GM23248 (cell line): ENCODE measurements at places on chromosomes 3 and 15.
A peak's percentile ranks its signal among the peaks of the same experiment; 100 is the strongest.

DNA sequence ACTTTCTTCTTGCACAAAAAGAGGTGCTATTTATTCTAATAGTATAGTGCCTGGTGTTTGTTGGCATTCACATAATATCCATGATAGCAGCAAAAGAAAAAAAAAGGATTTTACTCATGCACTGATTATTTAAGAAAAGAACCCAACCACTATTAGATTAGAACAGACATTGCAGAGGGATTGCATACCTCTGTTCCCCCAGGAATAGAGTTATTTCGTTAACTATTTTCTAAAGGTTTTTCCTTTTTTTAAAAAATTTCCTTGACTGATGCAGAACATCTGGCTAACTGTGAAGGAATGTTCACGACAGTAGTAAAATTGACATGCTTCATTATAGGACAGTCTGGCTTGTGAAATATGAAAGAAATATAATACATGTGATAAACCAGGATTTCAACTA, 136.6 kb upstream of the PTX3 start:
- no peaks in the 10 kb centered on the region for H3K27me3 ChIP-seq
- no peaks in the 10 kb centered on the region for H3K36me3 ChIP-seq
- H3K4me3 ChIP-seq: no peak overlapping the region
- H3K4me1 ChIP-seq: peaks cover 17% of the 10 kb centered on the region

DNA sequence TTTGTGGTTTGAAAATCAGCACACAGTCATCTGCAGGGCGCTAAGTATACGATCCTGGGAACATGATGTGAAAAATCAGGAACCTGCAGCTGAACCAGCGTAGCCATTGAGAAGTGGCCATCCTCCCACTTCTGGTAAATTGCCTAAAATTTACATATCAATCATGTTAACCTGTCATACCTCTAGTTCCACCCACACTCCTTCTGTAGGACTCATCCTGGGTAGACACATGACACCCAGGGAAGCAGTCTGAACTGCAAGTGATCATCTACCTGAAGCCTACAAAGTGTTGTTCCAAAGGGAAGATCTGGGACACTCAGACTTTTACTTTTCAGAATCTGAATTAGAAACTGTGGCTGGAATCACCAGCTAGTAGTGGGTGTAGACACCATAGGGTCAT, 5.5 kb upstream of the PSMD6 start:
- H3K4me1 ChIP-seq: peaks cover 14% of the 10 kb centered on the region
- H3K36me3 ChIP-seq: no peaks in the 10 kb centered on the region
- no peak for DNase-seq
- H3K27me3 ChIP-seq: no peaks in the 10 kb centered on the region

GRCh38 chr3:32606960-32607359, 36.3 kb upstream of the DYNC1LI1 start:
- H3K27ac ChIP-seq: no peak overlapping the region
- no peaks in the 10 kb centered on the region; the same call in 1 of the 2 replicates for H3K27me3 ChIP-seq
- no peak for DNase-seq

- no peak for DNase-seq
- H3K27ac ChIP-seq: no peak overlapping the region
- no peak overlapping the region for H3K4me3 ChIP-seq
- H3K27me3 ChIP-seq: no peaks in the 10 kb centered on the region
- H3K36me3 ChIP-seq: no peaks in the 10 kb centered on the region
These were observed 59.9 kb downstream of the LIPC start for GRCh38 chr15:58491499-58492202.

GRCh38 chr3:4782095-4782494, 197.1 kb upstream of the BHLHE40 start:
- H3K4me1 ChIP-seq: no peaks in the 10 kb centered on the region
- no peaks in the 10 kb centered on the region for H3K27me3 ChIP-seq
- H3K36me3 ChIP-seq: no peaks in the 10 kb centered on the region
- no peak for DNase-seq

GRCh38 chr3:141881702-141882101, 5.3 kb downstream of the ATP1B3 start:
- H3K36me3 ChIP-seq: no peaks in the 10 kb centered on the region
- H3K4me1 ChIP-seq: peaks cover 14% of the 10 kb centered on the region; the same call in 1 of the 2 replicates
- DNase-seq: no peak
- H3K27me3 ChIP-seq: no peaks in the 10 kb centered on the region
- H3K4me3 ChIP-seq: no peak overlapping the region

DNA sequence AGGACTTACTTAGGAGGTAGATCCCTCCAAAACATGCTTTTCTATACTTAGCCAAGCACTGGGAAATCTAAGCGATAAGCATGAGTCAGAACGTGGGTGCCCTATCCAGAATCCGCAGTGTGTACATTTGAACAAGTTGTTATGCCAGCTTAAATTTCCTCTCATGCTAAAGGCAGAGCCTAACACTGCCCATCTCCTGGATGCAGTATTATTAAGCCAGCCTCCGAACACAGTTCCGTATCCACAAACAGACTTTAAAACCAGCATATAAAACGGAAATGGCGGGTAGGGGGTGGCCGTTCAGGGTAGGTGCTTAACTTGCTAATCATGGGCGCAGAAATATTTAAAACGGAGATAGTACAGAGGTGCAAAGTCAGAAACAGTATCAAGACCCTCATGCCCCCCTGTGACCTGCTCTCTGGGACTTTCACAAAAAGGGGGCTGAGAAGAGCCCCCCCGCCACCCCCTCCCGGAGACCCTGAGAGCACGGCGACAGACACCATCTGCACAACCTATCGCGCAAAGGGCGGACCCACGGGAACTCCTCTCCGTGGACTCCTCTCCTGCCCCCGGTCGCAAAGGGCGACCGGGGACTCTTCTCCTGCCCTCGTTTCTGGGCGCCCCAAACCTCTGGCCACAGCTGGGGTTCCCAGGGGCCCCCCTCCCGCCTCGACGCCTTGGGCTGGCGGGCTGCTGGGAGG, 889 bp upstream of the LRRIQ4 start:
- H3K27me3 ChIP-seq: no peaks in the 10 kb centered on the region
- H3K27ac ChIP-seq: peak overlapping the region; percentile 89
- peaks cover 5% of the 10 kb centered on the region; the same call in 1 of the 2 replicates for H3K4me1 ChIP-seq
- no peaks in the 10 kb centered on the region for H3K36me3 ChIP-seq
- peak overlapping the region; percentile 73 for H3K4me3 ChIP-seq

- no peak overlapping the region for H3K27ac ChIP-seq
- no peaks in the 10 kb centered on the region for H3K36me3 ChIP-seq
- no peaks in the 10 kb centered on the region for H3K4me1 ChIP-seq
- H3K27me3 ChIP-seq: no peaks in the 10 kb centered on the region
- no peak overlapping the region for H3K4me3 ChIP-seq
These were observed 70.6 kb downstream of the LRRC49 start for GRCh38 chr15:70963199-70963598.

DNA sequence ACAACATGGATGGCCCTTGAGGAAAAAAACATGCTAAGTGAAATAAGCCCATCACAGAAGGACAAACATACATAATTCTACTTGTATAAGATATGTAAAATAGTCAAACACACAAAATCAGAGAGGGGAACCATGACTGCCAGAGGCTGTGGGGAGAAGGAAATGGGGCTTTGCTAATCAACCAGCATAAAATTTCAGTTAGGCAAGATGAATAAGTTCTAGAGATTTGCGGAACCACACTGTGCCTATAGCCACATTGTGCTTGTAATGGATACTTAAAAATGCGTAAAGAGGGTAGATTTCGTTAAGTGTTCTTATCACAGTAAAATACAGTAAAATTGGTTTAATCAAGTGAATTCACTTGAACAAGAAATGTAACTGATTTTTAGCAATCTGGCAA, 33.7 kb upstream of the SPTBN5 start:
- no peak overlapping the region for H3K4me3 ChIP-seq
- H3K4me1 ChIP-seq: peaks cover 30% of the 10 kb centered on the region
- H3K27ac ChIP-seq: no peak overlapping the region
- H3K27me3 ChIP-seq: no peaks in the 10 kb centered on the region
- DNase-seq: no peak
- H3K36me3 ChIP-seq: 0 out of 2 replicates have a peak, but pooled peaks cover 3% of the 10 kb centered on the region

DNA sequence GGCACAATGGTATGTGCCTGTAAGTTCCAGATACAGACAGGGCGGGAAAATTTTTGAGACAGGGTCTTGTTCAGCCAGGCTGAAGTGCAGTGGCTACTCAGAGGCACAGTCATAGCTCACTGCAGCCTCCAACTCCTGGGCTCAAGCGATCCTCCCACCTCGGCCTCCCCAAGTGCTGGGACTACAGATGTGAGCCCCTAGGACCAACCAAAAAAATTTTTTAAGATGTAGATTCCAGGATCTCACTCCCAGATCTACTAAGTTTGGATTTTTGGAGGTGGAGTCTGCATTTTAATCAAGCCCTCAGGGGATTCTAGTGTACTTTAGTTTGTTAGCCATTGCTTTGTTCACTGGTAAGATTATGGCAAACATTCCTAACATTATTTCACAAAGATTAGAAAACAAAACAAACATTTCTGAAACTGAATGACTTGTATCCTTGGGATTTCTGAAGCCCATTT, 2.7 kb downstream of the LIPH start:
- DNase-seq: peak; percentile 31
- H3K36me3 ChIP-seq: no peaks in the 10 kb centered on the region
- H3K4me1 ChIP-seq: peaks cover 22% of the 10 kb centered on the region
- H3K4me3 ChIP-seq: no peak overlapping the region
- H3K27me3 ChIP-seq: no peaks in the 10 kb centered on the region
- H3K27ac ChIP-seq: peak overlapping the region; percentile 42

DNA sequence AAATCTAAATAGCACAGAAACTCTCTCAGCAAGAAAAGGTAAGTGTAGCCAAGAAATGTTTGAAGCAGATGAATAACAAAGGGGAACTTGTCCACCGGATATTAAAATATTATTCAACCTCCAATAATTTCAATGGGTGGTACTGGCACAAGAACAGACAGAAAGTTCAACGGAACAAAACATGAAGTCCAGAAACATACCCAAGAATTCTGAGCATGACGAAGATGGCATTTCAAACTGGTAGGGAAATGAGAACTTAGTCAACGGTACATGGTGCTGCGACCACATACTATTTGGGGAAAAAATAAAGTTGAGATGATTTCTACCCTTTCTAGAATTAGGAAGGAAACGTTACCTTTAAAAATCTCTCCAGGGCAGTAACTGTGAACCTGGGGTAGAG, 5.5 kb downstream of the CHSY1 start:
- no peak overlapping the region for H3K4me3 ChIP-seq
- H3K27ac ChIP-seq: no peak overlapping the region
- no peaks in the 10 kb centered on the region for H3K36me3 ChIP-seq

DNA sequence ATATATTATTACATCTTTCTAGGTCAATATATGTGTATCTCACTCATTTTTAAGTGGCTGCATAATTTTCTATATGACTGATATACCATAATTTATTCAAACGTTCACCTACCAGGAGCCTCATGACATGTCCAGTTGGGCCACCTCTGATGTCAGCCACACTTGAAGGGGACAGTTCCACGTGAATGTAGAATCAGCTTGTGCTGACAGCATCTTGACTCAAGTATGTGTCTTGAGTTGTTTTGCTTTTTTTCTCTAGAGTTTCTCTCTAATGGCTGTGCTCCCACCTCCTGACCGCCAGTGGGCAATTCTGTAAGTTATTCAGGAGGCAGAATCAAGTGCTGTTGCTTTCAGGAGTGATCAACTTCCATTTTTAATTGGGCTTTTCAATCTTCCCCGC, 237.9 kb downstream of the NFKBIZ start:
- H3K4me1 ChIP-seq: peaks cover 28% of the 10 kb centered on the region
- H3K27me3 ChIP-seq: no peaks in the 10 kb centered on the region
- DNase-seq: no peak

DNA sequence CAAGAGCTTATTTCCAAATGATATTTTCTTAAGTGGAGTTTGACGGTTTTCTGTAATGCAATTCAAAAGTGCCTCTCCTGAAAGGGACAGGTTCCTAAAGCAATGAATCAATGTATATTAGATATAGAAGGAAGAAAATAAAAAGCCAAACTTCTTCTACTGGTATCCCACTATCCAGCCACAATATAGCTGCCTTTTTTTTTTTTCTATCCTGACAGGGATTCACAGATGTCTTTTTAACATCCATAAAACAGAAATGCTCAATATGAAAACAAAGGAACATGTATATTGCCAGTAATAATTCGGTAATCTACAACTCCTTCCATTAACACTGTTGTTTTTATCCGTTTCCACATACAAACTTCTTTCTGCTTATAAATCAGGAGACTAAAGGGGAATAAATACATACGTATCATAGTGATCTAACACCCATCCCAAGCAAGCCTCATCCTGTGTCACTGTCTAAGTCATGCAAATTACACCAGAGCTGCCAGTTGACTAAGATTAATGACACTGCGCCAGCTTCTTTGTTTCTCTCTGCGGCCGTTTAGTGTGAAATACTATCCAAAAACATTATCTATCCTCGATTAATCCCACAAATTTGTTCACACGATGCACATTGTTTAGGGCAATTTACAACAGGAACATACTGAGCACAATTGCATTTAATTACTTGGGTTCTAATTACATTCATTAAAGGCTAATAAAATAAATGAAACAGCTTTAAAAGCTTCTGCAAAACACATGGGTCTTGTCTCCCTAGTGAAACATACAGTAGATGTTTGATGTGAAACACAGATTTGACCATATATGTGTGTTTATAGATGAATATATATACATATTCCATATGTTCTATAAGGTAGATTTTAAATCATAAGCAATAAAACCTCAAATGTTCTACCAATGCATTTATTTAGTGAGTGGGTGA, 51.9 kb upstream of the CDIN1 start:
- no peaks in the 10 kb centered on the region for H3K36me3 ChIP-seq
- H3K27me3 ChIP-seq: no peaks in the 10 kb centered on the region
- no peak overlapping the region for H3K4me3 ChIP-seq

GRCh38 chr3:151377768-151378385, 6.7 kb downstream of the P2RY12 start:
- H3K27ac ChIP-seq: no peak overlapping the region
- peaks cover 10% of the 10 kb centered on the region for H3K4me1 ChIP-seq
- DNase-seq: no peak
- no peaks in the 10 kb centered on the region for H3K36me3 ChIP-seq

DNA sequence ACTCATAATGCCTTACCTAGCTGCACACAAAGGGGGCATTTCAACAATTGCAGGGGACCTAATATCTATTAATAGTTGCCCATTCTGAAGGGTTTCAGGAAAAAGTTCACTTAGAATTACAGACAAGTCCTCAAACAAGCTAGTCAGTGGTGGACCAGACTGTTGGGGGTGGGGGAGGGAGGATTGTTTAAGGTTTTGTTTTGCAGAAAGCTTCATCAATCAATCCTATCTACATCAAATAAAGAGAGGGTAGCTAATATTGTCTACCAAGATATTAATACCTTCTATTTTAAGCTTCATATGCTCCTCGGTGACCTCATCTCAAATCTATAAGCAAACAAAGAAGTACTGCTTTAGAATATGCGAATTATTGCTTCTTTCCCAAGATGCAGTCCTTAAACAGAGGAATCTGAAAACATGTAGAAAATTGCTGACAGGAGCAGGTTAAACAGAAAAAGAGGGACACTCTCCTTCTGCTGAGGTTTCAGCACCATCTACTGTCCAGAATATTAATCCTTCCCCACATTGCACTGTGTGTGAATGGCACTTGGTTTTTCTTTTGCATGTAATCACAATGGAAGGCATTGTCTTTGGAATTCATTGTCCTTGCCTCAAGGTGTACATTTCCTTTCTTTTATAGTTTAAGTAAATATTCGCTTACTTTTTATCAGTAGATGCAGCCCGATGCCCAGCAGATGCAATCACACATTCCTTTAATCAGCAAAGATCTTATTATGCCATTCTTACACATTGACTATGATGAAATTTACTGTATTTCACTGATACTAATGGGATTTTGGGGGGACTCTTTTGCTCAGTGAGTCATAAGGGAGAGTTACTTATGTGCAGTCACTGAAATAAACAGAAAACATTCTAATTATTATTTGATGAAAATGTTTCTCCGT, 94.7 kb downstream of the IL5RA start:
- no peak overlapping the region for H3K27ac ChIP-seq
- H3K4me1 ChIP-seq: no peaks in the 10 kb centered on the region
- no peaks in the 10 kb centered on the region for H3K27me3 ChIP-seq
